MCF 10A (cell line): ENCODE measurements at places on chromosomes 12 and 14. TPM values are rescaled to one million over a fixed set of nuclear protein-coding genes. Genes with fewer than 3 reads are reported as not detected.

The IFNG-AS1 gene
- total RNA-seq: not detected in 2 replicates

The MGP gene
- total RNA-seq: 1.3 and 4.8 TPM in 2 replicates

The TPPP2 gene
- total RNA-seq: not detected in 2 replicates

The GPR68 gene
- total RNA-seq: 0.10 and 0.14 TPM in 2 replicates

The DICER1 gene
- total RNA-seq: 35.6 and 48.6 TPM in 2 replicates

The SMAGP gene
- total RNA-seq: 17.4 and 19.0 TPM in 2 replicates

The RNASE7 gene
- total RNA-seq: 10.9 and 11.8 TPM in 2 replicates

The NAV3 gene
- total RNA-seq: 7.1 and 8.4 TPM in 2 replicates

The TRIP11 gene
- 65.8 and 73.6 TPM in 2 replicates for total RNA-seq

The CCDC184 gene
- not detected in 2 replicates for total RNA-seq

The SRRM4 gene
- not detected in 2 replicates for total RNA-seq

The PDE3A gene
- not detected in 2 replicates for total RNA-seq

The PLCZ1 gene
- not detected in 2 replicates for total RNA-seq

The PPFIA2 gene
- total RNA-seq: 1.6 and 2.2 TPM in 2 replicates

The NYNRIN gene
- not detected in 2 replicates for total RNA-seq
